Skeletal muscle cell (primary cell): ENCODE measurements at places on chromosomes 6 and 20.

DNA sequence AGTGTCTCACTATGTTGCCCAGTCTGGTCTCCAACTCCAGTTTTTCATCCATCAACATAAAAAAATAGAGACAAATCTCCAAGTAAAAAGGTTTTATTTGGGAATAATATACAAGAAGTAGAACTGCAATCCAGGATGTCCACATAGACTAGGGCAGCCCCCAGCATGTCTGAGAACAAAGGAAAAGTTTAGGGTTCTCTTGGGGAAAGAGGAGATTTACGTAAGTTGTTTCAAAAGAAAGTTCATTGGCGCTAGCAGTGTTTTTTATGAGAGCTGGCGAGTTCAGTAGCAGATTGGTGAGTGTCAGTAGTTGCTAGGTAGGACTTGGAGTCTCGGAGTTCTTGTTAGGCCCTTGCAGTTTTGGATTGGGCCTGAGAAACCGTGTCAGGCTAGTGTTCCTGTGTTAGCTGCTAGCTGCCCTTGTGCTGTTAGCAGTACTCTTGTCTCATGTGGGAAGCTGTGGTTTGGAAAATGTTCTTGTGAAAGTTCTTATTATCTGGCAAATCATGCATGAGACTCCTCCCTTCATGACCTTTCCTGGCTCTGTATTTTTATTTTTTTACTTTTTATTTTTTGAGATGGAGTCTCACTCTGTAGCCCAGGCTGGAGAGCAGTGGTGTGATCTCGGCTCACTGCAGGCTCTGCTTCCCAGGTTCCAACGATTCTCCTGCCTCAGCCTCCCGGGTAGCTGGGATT, 24.7 kb downstream of the TTLL9 start:
- peak; percentile 33 for DNase-seq

GRCh38 chr6:1481286-1481685, 91.9 kb downstream of the FOXF2 start:
- peak; percentile 37 for DNase-seq

GRCh38 chr20:13681248-13682125, 42.8 kb upstream of the TASP1 start:
- DNase-seq, result no peak

- DNase-seq, result no peak
Observed at GRCh38 chr6:1670711-1671462, 61.2 kb downstream of the FOXC1 start.

DNA sequence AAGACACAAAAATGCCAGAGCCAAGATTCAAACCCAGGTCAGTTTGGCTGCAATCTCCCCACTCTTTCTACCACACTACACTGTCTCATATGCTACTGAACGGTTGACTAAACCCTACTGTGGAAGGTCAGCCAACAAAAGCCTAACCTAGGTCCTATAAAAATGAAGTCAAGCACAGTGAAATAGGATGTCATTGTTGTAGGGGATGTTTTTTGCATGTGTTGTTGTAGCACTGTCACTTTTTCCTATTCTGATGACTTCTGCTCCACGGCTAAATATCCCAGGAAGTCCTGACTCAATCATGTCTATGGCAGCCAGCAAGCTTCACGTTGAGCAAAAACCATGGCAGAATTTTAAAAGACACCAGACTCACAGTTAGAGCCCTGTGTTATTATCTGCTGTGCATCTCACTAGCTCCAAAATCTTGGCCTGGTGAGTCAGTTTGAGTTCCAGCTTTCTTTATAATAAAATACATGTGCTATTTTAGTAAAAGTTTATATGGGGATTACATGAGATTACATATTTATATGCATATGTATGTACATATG, 322.1 kb upstream of the NT5E start:
- no peak for DNase-seq

DNA sequence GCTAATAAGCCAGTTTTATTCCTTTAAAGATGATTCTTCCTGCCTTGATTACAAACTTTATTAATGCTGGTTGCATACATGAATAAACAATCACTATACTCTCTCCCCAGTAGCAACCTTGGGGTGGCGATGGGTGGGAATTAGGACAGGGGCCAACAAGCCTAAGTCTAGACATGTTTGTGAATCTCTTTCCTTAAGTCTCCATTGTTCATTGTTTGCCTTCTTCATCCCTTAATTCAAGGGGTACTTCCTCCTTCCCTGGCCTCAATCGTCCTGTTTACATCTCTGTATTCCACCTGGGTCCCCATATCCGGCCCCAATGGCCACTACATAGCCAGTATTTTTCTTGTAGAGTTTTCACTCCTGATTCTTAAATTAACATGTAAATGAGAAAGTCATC, 66.0 kb downstream of the ARHGAP18 start:
- no peak for DNase-seq

DNA sequence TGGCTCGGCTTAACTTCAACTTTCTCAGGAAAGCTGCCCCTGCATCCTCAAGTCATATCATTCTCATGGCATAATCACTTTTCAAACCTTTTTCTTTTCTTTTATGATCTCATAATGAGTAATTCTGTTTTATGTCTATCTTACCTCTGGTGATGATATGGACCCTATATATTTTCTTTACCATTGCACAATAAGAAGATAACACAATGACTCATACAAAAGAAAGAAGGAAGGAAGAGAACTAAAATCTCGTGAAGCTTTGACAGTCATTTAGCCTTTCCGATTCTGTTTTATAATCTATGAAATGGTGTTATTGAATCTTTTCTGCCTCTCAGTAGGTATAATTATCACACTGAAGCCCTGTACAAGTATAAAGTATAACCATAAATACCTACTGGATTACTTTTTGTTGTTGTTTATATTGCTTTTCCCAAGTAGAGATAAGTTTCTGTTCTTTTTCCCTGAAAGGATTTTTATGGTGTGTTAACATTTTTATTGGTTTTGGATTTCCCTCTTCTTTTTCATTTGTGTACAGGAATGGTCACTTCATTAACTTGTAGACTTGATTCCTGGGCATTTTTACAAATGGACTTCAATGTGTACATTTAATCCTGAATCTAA, 300.9 kb downstream of the LAMA2 start:
- DNase-seq, result peak; percentile 53

DNA sequence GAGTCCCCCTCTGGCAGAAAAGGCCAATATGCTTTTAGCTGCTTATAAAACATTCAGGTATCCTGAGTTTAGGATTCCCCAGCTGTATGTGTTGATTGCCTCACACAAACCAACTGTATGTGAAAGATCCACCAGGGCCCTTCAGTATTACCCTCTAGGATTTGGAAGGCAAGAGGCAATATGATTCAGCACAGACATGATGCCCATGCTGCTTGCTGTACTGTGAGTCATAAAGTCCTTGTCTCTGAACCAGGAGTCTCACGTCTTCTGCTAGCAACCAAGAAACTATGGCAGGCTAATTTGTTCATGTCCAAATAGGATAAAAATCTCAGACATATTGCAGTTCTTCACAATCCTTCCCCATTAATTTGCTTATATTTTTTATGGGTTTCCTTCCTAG, 789.2 kb upstream of the SLC35B3 start:
- DNase-seq, result no peak

DNA sequence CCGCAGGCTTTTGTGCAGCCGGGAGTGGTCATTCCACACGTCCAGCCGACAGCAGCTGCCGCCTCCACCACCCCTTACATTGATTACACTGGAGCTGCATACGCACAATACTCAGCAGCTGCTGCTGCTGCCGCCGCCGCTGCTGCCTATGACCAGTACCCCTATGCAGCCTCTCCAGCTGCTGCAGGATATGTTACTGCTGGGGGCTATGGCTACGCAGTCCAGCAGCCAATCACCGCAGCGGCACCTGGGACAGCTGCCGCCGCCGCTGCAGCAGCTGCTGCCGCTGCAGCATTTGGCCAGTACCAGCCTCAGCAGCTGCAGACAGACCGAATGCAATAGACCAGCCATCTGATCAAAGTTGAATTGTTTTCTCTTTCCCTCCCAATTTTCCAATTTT, 10.6 kb downstream of the RBM24 start:
- DNase-seq, result no peak

- DNase-seq, result peak; percentile 77
Observed at GRCh38 chr20:8764344-8764962, 304.4 kb upstream of the PLCB4 start.

DNA sequence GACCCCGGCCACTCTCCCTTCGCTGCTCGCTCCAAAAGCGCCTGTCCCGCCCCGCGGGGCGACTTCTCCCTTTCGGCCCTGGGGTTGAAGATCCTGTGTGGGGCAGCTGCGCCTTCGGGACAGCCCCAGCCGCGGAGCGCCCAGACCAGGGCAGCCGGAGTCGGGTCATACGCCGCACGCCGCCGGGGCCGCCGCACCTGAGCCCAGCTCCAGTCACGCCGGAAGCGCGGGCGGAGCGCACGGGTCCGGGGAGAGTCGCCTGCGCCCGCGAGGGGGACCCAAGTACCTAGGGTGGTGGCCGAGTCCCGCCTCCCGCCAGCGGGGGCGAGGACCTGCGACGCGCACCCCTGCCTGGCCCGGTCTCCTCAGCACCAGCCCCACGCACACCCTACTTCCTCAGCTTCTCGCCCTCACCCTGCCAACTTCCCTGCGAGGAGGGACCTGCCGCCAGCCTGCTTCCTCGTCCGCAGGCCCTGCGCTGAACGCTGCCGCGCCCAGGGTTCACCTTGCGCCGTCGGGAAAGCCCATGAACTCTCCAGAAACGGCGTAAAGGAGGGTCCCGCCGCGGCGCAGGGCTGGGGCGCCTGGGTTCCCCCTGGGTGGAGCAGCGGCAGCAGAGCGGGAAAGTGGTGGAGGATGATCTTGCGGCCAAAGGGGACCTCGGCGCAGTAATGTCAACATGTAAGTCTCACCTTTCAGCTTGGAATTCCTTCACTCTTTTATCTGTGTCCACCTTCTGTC, at the start of gene ADGRG6:
TSS of gene ADGRG6 (plus strand) at position 357 of the 741 bp plus-strand sequence. CDS start at position 680, 323 bp downstream.
- DNase-seq, result no peak

DNA sequence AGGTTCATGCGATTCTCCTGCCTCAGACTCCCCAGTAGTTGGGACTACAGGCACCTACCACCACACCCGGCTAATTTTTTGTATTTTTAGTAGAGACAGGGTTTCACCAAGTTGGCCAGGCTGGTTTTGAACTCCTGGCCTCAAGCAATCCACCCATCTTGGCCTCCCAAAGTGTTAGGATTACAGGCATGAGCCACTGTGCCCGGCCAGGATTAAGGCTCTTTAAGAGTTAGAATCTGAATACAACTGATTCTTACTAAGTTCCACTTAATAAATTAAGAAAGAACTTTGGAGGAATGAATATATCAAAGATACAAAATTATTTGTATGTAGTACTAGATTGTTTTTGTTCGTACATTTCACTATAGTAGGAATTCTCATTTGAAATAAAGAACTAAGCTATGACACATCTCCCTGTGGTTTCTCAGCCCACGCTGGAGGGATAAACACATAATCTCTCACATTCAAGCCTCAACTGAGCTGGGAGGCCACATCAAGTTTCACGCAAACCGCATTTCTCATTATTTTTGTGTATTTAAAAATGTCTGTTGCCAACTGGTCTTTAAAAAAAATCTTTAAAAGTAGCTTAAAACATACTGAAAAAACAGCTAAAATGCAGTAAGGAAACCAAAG, 34.2 kb downstream of the DTNBP1 start:
- DNase-seq, result peak; percentile 79

DNA sequence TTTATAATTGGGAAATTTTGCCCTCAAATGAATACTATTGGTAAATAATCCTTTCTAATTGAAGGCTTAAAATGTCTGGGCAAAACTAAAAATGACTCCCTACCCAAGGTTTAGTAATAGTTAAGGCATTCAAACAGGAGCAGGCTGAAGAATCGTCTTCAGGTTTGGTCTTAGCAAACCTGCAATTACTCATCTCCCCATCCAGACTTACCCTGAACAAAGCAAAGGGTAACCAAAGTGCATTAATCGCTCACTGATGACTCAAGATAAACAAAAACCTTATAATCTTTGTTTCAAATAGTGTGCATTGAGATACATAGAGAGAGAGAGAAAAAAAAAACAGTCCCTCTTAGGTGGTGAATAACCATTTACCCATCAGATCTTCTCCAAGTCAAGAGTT, 225.5 kb downstream of the BMP2 start:
- peak; percentile 9 for DNase-seq

GRCh38 chr20:25848222-25848621, 151.6 kb upstream of the ZNF337 start:
- DNase-seq, result no peak

GRCh38 chr20:9613871-9614270, 99.5 kb downstream of the LAMP5 start:
- DNase-seq, result no peak

DNA sequence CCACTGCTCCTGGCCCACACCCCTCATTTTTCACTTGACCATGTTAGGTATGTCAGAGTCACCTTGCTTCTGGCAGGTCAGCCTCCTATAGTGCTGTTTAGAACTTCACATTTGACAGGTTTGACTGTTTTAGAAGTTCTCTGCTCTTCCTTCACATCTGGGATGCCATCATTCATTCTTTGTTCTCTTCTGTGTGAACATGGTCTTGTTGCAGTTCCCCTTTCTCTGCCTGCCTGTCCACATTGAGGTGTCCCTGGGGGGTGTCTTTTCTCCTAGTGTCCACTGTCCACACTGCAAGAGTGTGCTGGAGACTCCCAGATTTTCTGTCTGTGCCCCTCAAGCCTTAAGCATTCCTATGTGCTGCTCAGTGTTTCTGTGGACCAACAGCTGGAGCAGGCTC, 89.5 kb downstream of the JARID2 start:
- no peak for DNase-seq

GRCh38 chr6:43367245-43367984, 2.0 kb downstream of the ZNF318 start:
- DNase-seq, result no peak

GRCh38 chr6:166939345-166939744, 17.0 kb downstream of the RNASET2 start:
- DNase-seq, result no peak

- DNase-seq, result no peak
Observed at GRCh38 chr6:169589293-169589692, 112.5 kb downstream of the WDR27 start.

GRCh38 chr6:100633096-100633777, 168.5 kb upstream of the SIM1 start:
- peak; percentile 67 for DNase-seq

- DNase-seq, result no peak
Observed at GRCh38 chr6:163449076-163449475, 34.6 kb downstream of the QKI start.

GRCh38 chr6:39228111-39228971, 934 bp downstream of the KCNK5 start:
- no peak for DNase-seq

DNA sequence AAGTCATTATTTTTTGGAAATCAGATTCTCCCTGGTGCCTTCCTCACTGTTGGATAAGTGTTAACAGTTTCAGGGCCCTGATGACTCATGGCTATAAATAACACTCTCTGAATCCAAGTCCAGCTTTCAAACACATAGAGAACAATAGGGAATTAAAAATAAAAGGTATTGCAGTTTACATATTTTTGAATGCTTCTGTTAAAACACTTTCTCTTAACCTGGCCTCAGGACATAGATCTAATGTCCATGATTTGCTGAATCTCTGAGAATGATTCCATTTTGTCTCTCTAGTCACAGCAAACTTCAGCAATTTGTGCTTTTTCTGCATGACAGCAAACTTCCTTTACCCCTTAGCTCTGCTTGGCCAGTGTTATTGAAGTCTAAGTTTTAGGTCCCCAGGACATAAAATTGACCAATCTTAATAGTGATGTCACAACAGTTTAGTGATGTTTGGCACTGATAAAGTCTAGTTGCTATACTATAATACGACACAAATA, 1192.4 kb upstream of the CITED2 start:
- peak; percentile 36 for DNase-seq

- no peak for DNase-seq
Observed at GRCh38 chr6:109002882-109003281, 91.8 kb downstream of the SESN1 start.

- DNase-seq, result no peak
Observed at GRCh38 chr6:29652198-29652584, 4.7 kb upstream of the MOG start.
